ENCODE measurements at places on chromosomes 11 and 22. TPM values are rescaled to one million over a fixed set of nuclear protein-coding genes. Genes with fewer than 3 reads are reported as not detected.

Gene MYBPC3
- total RNA-seq = not detected

Gene MIOX
- total RNA-seq = not detected

GRCh38 chr11:57568330-57568766 lies 876 bp upstream of the UBE2L6 start:
- H3K27me3 ChIP-seq = no peaks in the 10 kb centered on the region
- no peaks in the 10 kb centered on the region for H3K36me3 ChIP-seq
- H3K27ac ChIP-seq = peak overlapping the region; percentile 77
- DNase-seq = no peak
- peaks cover 23% of the 10 kb centered on the region for H3K4me1 ChIP-seq
- peak overlapping the region; percentile 84 for H3K4me3 ChIP-seq

DNA sequence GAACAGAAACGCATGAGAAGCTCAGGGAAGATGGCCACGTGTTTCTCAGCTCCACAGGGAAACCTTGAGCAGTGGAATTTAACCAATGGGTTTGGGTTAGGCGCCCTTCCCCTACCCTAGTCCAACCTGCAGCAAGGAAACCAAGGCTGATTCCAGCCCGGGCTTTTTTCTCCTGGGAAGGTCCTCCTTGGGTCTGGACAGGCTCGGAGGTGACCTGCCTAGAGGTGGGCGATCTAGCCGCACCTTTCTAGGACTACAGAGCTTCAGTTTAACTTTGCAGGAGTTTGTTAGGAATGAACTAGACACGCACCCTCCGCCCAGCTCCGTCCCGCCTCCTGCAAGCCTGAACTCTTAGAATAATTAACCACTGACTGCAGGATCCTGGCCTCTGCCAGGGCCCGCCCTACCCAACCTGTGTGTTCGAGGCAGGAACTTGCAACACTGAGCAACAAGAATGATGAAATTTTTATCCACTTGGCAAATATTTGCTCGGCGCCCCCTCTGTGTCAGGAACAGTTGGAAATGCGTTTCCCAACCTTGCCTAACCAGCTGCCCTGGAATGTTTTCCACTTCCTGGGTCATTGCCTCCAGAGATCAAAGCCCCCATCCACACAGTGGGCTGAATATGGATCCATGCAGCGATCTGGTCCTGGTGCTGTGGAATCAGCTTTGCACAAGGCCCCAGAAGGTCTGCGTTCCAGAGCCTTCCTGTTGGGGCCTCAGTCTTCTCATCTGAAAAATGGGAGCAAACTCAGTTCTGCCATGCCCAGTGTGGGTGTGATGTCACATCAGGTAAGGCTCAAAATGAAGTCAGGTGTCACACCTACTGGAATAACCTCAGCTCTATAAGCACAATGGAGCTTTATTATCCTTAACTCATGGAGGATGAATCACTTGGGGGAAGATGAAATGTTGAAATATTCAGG lies 13.3 kb downstream of the MPST start:
- no peaks in the 10 kb centered on the region for H3K36me3 ChIP-seq
- H3K4me1 ChIP-seq = no peaks in the 10 kb centered on the region
- H3K27me3 ChIP-seq = no peaks in the 10 kb centered on the region
- H3K27ac ChIP-seq = no peak overlapping the region

GRCh38 chr22:50008151-50009040 lies 4.2 kb downstream of the IL17REL start:
- no peak overlapping the region for H3K27ac ChIP-seq
- H3K36me3 ChIP-seq = no peaks in the 10 kb centered on the region
- peaks cover 6% of the 10 kb centered on the region for H3K27me3 ChIP-seq
- H3K4me1 ChIP-seq = peaks cover 14% of the 10 kb centered on the region
- DNase-seq = no peak

- H3K27me3 ChIP-seq = no peaks in the 10 kb centered on the region
- no peaks in the 10 kb centered on the region for H3K36me3 ChIP-seq
- DNase-seq = no peak
- H3K4me1 ChIP-seq = no peaks in the 10 kb centered on the region
These were observed 26.8 kb downstream of the TENM4 start for GRCh38 chr11:79414041-79414440.

DNA sequence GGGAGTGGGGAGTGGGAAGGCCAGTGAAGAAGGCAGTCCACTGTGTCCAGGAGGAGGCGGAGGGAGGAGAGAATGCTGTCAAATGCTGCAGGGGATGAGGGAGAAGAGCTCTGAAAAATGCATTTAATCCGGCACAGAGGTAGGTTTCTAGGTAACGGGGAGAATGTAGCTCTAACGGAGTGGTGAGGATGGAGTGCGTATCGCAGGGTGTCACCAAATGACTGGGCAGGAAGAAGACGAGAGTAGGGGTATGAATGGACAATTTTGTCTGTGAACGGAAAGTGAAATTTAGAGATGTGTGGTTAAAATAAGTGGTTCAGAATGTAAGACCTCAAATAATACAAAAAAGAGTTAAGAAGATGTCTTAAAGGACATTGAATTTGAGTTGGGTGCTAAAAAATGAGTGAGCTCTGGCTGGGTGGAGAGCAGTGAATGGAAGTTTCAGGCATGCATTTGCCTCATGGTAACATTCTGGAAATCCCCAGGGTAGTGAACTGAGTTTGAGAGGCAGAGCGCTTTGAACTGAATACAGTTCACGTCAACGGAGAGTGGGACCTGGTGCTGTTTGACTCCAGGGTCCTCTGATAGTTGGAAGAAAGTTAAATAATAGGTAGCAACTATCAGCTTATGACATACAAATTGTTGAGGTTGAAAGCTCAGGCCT lies 81.3 kb upstream of the CADM1 start:
- no peaks in the 10 kb centered on the region for H3K27me3 ChIP-seq
- H3K36me3 ChIP-seq = no peaks in the 10 kb centered on the region
- no peak overlapping the region for H3K4me3 ChIP-seq
- no peaks in the 10 kb centered on the region for H3K4me1 ChIP-seq
- H3K27ac ChIP-seq = no peak overlapping the region

DNA sequence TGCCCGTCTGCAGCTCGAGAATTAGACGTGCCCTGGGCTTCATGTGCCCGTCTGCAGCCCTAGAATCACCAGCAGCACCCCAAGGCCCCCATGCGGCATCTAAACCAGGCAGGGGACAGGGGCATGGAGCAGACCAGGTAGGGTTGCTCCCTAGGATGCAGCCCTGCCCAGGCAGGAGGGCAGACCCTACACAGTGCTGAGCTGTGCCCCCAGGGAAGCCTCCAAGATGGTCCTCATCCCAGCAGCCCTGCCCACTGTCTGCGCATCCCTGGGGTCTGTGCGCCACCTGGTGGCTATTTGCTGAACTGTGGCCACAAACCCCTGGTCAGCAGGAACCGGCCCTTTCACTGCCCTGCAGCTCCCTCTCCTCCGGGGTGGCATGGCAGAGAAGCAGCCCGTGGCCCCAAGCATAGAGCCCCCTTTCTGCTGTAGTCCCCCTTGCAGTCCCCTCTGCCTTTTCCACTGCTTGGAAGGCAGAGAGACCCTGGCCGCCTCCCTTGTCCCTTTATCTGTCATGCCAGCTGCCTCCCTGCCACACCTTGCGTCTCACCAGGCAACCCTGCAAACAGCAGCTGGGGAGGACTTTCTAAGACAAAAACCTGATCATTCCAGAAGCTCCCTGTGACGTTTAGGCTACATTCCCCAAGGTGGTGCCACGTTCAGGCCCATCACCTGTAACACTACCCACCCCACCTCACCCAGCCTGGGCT lies 86.6 kb downstream of the KCNQ1 start:
- DNase-seq = peak; percentile 77
- peaks cover 23% of the 10 kb centered on the region for H3K4me1 ChIP-seq
- no peaks in the 10 kb centered on the region for H3K27me3 ChIP-seq
- no peak overlapping the region for H3K27ac ChIP-seq
- H3K36me3 ChIP-seq = no peaks in the 10 kb centered on the region
- H3K4me3 ChIP-seq = no peak overlapping the region

DNA sequence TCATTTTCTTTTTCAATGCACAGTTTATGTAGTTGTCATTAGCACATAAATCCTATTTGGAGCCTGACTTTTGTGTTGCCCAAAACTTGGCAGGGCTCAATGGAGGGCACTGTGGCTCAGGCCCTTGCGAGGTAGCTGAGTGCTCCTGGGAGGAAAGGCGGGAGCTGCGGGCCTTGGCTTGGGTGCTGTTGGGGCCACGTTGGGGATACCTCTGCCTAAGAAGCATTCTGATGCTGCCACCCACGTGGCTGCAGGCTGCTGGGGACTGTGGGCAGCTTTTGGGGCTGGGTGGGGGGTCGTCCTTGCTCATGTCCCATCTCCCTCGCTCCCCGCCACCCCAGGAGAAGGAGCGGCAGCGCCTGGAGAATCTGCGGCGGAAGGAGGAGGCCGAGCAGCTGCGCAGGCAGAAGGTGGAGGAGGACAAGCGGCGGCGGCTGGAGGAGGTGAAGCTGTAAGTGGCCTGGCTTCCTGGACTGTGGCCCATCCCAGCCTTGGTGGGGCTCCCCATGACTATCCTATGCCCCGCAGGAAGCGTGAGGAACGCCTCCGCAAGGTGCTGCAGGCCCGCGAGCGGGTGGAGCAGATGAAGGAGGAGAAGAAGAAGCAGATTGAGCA lies 20.9 kb downstream of the INCENP start:
- H3K4me1 ChIP-seq = no peaks in the 10 kb centered on the region
- no peak overlapping the region for H3K27ac ChIP-seq
- DNase-seq = no peak
- H3K27me3 ChIP-seq = no peaks in the 10 kb centered on the region
- peaks cover 27% of the 10 kb centered on the region for H3K36me3 ChIP-seq

All from CD8-positive, alpha-beta memory T cell (primary cell).